ENCODE measurements at places on chromosomes 2 and 18.

DNA sequence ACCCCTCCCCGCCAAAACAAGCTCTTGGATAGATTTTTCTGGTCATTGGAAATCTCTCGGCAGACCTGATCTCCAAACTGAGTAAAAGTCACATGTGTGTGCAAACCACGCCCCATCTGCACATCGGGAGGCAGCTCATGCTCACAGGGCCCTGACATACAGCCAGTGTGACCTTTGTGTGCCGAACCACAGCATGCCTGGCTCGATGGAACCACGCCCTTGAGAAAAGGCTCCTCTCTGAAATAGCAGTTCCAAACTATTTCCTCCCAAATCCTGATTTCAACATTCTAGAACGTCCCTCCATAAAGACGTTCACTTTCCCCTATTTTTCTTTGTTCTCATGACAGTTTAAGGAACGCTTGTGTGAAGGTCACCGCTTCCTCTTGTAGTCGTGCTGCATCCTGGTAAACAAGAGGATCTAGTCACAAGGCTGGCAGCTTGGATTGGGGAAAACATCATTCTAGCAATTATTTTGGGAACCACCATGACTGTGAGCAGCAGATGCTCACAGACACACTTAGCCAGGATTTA, 59.3 kb upstream of the MAP4K4 start:
- no peak for DNase-seq

- DNase-seq = no peak
These were observed 39.8 kb upstream of the SNED1 start for GRCh38 chr2:240958366-240959213.

DNA sequence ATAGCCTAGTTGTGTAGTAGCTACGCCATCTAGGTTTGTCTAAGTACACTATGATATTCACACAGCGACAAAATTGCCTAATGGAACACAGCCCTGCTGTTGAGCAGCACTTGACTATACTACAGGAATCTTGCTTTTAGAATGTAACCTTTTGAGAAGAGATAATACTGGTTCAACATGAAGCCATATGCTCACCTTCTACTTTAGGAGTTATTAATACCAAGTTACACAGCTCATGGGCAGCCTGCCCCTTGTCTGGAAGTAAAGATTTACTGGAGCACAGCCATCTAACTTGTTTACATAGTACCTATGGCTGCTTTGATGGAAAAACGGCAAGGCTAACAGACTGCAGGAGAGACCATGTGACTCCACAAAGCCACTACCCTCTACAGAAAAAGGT, 174.8 kb downstream of the DYM start:
- no peak for DNase-seq

GRCh38 chr2:74554820-74555531, 456 bp downstream of the DOK1 start:
- no peak for DNase-seq

GRCh38 chr2:226869371-226869770, 33.5 kb downstream of the RHBDD1 start:
- no peak for DNase-seq

GRCh38 chr2:102129951-102130646, 12.4 kb upstream of the IL1R1 start:
- no peak for DNase-seq

GRCh38 chr18:23822590-23823385, 133.5 kb downstream of the LAMA3 start:
- peak; percentile 90 for DNase-seq

- no peak for DNase-seq
These were observed 98.8 kb upstream of the MGAT4A start for GRCh38 chr2:98829581-98830270.

DNA sequence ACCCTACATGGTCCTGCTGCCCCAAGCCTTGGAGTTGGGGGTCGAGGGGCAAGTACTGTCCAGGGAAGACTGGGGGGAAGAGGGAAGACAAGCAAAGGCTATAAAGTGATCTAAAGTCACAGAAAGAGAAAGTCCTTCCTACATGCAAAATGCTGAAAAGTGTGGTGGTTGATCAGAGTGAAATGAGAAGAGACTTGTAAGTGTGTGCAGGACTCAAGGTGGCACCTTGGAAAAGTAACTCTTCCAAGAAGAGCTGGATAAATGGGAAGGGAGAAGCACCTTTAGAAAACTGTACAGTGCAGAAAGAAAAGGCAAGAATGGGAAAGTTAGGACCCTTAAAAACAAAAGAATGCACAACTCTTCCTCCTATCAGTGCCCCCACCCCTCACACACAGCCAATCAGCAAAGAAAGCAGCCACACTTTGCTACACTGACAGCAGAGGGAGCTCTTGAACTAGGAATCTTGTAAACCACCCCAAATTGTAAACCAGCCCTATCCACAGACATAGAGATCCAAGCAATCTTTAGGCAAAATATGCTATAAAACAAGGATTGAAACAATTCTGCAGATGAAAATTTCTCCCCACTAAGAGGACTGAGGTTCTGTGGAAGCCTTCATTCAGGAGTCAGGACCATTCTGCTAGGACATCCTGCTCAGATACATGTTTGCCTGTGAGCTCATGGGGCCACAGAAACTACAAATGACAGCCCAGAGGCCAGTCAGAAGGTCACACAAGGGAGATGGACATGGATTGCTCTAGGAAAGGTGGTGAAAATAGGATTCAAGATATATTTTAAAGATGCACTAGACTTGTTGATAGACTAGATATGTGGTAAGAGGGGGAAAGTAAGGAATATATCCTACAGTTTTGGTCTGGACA, 146.4 kb downstream of the FTCDNL1 start:
- DNase-seq = no peak

DNA sequence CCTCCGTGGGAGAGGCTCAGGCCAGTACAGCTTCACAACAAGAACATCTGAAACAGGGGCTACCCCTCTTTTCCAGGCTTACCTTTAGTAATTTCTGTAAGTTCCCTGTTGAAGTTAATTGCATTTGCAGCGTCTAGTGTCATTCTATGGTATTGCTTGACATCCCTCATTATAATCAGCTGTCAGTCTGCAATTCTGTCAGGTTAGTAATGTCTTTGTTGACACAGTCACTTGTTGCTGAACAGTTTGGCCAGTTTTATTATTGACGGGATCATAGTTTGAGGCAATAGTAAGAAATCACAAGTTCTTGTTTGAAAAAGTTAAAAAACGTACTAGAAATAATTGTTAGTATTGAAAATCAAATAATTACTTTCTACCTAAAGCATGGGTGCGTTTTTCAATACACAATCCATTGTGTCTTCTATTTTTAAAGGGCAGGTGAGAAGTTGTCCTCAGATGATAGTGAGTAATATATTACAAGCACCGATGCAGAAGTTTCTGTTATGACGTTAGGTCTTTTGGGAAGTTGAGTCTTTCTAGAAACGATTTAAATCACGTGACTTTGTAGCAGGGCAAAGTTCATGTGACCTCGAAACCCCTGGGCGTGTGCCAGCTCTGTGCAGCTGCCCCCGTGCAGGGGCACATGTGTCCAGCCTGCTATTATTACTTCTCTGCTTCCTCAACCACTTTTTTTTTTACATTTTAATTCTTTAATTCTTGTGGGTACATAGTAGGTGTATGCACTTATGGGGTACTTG, 49.5 kb upstream of the MBP start:
- DNase-seq = no peak

GRCh38 chr18:10414293-10414842, 40.1 kb upstream of the APCDD1 start:
- no peak for DNase-seq

DNA sequence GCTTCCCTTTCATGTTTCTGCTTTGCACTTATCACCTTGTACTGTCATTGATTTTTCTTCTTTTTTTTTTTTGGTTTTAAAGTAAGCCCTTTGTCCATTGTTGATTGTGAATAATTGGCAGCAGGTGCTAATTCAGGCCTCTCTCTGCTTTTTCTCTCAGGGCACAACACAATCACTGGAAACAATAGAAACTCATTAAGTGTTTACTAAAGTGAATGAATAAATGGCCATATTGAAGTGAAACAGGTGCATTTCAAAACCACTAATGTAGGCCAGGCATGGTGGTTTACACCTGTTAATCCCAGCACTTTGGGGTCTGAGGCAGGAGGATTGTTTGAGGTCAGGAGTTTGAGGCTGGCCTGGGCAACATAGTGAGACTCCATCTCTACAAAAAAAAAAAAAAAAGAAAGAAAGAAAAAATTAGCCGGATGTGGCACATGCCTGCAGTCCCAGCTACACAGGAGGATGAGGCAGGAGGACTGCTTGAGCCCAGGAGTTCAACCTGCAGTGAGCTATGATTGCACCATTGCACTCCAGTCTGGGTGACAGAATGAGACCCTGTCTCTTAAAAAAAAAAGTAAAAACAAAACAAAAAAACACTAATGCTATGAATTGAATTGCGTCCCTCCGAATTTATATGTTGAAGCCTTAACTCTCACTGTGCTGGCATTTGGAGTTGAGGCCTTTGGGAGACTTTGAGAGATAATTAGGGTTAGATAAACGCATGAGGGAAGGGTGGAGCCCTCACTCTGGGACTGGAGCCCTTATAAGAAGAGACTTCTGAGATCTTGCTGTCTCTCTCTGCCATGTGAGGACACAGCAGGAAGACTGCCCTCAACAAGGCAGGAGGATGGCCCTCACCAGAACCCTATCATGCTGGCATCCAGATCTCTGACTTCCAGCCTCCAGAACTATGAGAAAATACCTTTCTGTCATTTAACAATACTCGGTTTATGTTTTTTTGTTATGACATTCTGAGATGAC, 19.9 kb downstream of the SLC38A11 start:
- DNase-seq = no peak

DNA sequence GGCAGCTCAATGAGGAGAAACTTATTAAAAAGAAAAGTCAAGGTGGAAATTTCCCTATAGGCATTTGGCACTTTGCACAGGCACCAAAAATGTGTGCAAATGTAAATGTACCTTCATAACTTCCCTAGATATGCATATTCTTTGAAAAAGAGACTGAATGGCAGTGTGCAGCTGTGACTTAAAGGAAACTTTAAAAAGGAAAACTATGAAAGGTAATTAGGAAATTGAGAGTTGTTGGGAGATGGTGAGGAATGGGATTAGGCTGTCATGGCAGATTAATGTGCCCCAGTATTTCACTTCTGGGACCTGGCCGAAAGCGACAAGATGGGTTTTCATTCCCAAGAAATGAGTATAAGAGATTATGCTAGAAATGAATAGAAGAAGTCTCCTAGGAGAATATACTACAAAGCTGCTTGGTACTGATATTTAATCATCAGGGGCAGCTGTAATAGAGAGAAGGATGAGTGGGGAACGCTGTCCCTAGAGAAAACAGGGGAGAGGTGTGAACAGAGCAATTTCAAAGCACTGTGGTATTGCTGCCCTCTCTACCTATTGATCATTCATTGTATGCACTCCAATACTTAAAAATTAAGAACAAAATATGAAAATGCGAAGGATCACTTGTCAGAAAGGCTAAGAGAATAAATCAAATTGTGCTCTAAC, 313.1 kb downstream of the AGPS start:
- no peak for DNase-seq

GRCh38 chr2:178527592-178527991, 47.3 kb downstream of the PLEKHA3 start:
- DNase-seq = no peak

DNA sequence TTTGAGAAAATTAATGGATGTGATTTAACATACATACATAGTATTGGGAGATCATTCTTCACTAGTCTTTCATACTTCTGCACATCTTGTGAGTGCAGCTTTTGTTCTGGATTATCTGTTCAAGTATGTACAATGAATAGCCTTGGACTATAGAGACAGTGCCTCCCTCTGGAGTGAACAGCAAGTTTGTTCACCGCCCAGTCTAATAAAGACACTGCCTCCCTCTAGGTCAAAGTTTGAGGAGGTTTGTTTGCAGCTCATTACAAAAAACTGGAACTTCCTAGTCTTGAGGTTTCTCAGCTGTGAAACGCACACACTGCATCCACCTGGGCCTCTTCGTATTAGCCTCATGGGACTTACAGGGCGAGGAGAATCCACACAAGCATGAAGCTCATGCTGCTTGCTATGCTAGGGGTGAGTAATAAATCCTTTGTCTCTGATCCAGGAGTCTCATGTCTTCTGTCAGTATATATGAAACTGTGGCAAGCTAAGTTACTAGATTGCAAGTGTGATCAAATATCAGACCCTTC, 26.0 kb upstream of the LAPTM4A start:
- no peak for DNase-seq

DNA sequence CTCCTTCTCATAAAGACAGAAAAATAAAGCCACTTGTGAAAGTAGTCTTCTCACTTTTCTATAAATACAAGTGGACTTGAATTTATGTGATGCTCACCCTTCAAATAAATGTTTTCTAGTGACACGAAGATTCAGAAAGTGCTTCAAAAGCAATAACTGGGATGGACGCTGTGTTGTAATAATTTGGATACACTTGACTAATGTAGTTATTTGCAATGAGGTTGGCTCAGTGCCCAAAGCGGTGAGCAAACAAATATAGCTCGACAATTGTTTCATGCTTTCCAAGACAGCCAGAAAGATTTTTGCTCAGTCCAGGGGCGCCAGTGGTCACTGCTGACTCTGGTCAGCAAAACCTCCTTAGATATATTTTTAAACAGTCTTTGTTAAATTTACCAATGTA, 278.6 kb upstream of the KLHL14 start:
- no peak for DNase-seq

Data from RCC 7860 (cell line).